GM13976 (cell line): ENCODE measurements at places on chromosomes 2 and 18.
A peak's percentile ranks its signal among the peaks of the same experiment; 100 is the strongest.

GRCh38 chr2:74755386-74755785 lies 78.5 kb upstream of the HK2 start:
- DNase-seq: no peak

- DNase-seq: peak; percentile 78
Observed at GRCh38 chr2:11753452-11753885, 7.0 kb downstream of the LPIN1 start.

- no peak for DNase-seq
Observed at GRCh38 chr2:52955079-52955478, 812.5 kb upstream of the CHAC2 start.

DNA sequence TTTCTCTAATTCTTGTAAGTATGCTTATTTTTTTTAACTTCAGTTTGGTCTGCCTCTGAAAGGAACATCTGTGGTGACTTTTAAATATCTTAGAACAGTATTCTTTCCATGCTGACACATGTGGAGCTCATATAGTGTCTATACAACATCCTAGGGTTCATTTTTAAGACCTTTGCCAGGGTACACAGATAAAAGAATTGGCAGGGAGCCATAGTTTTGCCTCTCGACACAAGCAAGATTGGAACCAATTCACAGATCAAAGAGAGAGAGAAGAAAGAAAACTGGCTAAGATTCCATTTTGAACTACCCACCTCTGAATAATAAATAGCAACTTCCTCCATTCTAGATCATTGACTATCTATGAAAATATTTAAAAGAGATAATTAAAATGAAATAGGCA lies 142.7 kb upstream of the ST6GAL2 start:
- DNase-seq: no peak

- DNase-seq: no peak
Observed at GRCh38 chr2:54603357-54603756, 120.1 kb upstream of the EML6 start.

DNA sequence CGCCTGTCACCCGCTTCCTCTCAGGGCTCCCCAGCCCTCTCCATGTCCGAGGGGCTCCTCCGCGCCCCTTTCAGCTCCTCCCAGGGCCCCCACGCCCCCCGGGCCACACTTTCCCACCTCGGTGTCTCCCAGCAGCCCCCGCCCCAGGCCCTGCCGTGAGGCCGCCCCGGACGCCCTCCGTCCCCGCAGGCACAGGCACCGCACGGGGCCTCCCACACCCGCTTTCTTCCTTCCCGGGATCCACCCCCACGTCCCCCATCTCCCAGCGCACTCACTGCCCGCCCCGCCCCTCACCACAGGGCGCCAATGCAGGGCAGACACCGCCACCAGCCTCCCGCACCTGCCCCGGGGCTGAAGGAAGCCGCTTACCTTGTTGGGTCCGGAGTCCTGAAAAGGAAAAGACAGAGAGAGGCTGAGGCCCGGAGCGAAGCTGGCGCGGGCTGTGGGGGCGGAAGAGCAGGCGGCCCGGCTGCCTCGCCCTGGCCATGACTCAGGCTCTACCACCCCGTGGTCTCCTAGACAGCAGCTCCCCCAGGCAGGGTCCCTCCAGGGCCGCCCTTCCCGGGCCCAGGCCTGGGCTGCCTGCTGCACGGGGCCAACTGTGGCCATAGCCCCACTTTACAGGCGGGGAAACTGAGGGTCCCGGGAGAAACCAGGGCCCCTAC lies 37.7 kb downstream of the KIF1A start:
- no peak for DNase-seq

DNA sequence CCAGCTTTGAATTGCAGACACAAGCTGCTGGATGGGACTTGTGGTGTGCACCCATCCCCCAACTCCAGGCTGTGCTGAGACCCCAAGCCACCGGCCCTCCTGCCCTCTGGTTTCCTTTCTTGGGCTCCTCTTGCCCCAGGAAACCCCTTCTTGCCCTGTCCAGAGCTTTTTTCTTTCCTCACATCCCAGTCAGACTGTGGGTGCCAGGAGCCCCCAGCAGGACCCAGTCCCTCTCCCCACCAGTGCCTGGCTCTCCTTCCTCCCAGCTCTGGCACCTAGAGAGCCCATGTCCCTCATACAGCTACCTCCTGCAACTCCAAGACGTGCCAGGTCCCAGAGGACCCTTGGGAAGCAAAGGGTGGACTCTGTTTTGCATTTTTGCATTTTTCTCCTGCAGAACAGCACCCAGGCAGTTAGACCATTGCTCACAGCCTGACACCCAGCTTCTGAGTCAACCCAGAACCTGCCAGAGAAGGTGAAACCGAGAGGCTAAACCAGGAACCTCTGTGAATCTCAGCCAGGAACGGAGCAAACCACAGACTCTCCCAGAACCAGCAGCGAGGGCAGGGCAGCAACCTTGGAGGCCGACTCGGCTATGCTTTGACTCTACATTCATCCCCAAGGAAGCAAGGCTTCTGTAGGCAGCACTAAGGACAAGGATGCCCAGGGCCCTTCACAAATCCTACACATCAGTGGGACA lies 221.1 kb downstream of the ANAPC1 start:
- DNase-seq: peak; percentile 68

GRCh38 chr18:13400636-13401315 lies 182.2 kb downstream of the LDLRAD4 start:
- DNase-seq: no peak

GRCh38 chr2:157194097-157194688 lies 63.3 kb upstream of the GALNT5 start:
- peak; percentile 59 for DNase-seq

GRCh38 chr18:22213333-22213973 lies 44.1 kb downstream of the GATA6 start:
- DNase-seq: no peak

- DNase-seq: no peak
Observed at GRCh38 chr2:5520463-5520972, 171.7 kb upstream of the SOX11 start.

GRCh38 chr2:241812730-241813643 lies 4.0 kb downstream of the NEU4 start:
- DNase-seq: peak; percentile 39

DNA sequence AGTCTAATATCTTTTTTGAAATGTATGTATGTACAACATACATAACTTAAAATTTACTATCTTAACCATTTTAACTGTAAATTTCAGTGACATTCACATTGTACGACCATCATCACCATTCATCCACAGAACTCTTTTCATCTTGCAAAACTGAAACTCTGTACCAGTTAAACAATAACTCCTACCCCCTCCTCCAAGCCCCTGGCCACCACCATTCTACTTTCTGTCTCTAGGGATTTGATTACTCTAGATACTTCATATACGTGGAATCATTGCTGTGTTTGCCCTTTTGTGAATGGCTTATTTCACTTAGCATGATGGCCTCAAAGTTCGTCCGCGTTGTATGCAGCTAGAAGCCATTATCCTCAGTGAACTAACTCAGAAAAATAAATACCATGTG lies 217.0 kb downstream of the METTL4 start:
- DNase-seq: no peak

DNA sequence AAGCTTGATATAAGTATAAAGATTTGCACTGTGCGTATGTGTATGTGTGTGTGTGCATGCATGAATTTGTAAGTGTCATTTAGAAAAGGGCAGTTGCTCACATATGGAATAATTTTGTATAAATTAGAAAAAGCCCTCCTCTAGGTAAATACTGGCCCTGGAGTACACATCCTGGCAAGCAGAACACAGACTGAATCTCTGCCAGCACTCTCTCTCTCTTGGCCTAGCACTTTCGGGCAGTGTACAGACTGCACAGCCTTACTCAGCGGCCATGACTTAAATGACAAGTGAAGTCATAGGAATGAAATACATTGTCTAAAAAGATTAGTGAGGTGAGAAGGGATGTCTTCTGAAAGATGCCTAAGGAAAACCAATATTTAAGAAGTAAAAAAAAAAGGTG lies 214.1 kb downstream of the RDH14 start:
- DNase-seq: no peak

- no peak for DNase-seq
Observed at GRCh38 chr2:180184506-180184905, 177.4 kb upstream of the CWC22 start.

DNA sequence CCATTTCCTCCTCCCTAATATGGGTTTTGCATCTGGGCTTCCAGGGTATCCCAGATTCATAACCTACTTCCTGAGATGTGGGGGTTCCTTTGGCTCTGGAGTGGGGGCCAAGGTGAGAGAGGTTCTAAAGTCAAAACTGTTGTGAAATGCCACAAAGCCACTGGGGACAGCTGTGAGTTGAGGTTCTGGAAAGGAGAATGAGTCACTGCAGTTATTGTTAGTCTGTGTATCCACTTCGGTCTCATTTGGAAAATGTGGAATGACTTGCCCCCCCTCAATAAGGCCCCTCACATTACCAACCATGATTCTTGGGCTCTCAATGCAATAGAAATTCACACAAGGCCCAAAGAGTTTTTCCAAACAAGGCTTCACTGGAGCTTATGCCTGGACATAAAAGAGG lies 51.1 kb upstream of the LGALSL start:
- DNase-seq: no peak

GRCh38 chr2:25068217-25068616 lies 26.3 kb downstream of the EFR3B start:
- DNase-seq: no peak

DNA sequence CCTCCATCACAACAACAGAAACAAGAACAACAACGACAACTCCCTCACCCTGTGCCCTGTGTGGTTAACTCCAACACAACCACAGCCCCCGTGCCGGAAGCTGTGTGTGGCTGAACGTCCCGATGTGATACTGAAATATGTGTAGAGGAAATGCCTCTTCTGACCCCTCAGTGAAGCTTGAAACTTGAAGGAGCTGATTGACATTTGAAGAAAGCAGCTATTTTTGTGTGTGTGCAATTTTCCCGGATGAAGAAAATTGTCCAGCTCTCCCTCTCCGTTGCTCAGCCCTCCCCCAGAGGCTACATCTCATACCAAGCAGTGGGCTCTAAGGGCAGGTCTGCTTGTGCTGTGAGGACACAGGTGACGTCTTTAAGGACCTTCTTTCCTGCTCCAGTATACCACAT lies 173.8 kb downstream of the ICOS start:
- DNase-seq: peak; percentile 16

- DNase-seq: no peak
Observed at GRCh38 chr2:7765236-7765635, 848.0 kb downstream of the RNF144A start.

- DNase-seq: peak; percentile 41
Observed at GRCh38 chr2:78992451-78992806, 33.1 kb upstream of the REG3G start.

DNA sequence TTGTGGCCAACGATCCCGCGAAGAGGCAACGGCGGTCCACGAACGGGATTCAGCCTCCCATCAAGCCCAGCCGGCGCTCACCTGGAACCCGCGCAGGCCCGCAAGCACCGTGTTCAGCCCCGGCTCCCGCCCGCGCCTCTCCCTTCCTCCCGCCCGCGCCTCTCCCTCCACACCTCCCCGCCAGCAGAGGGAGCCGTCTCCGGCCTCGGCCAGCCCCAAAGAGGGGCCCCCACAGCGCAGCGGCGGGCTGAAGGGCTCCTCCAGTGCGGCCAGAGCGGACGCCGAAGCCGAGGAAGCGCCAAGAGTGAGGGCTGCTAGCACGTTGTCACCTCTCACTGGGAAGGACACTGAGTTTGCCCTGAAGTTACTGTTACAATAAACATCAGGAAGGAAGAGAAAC lies 55.3 kb upstream of the LAPTM4A start:
- no peak for DNase-seq

DNA sequence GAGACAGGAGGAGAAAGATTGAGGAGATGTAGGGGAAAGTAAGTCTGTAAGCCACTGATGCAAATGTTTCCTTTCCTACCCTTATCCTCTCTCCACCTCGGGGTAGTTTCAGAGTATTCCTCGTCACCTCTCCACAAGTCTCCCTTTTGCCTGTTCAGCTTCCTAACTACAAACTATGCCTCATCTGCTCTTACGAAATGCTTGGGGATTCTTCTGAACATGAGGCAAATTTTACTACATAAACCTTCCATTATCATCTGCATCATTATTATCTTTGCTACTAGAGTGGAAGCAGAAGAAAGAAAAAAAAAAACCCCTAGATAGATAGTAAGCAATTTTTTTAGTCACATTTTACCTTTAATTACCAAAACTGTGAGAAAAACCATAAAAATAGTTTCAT lies 43.1 kb upstream of the CWC22 start:
- DNase-seq: no peak

DNA sequence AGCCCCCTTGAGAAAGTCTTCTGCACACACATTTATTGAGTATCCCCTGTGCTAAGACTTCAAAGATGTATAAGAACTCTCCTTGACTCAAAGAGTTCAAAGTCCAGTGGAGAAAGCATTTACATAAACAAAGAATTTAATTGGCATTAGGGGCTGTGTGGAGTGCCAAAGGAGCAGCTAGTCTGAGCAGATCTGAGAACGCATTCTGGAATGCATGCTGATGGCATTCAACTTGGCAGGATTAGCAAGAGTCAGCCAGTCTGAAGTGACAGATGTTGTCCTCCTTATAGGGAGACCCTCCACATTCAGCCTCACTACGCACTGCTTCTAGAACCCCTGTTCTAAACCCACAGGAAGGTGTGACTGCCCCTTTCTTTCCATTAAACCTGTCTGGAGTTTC lies 191.5 kb downstream of the RAD51AP2 start:
- no peak for DNase-seq

DNA sequence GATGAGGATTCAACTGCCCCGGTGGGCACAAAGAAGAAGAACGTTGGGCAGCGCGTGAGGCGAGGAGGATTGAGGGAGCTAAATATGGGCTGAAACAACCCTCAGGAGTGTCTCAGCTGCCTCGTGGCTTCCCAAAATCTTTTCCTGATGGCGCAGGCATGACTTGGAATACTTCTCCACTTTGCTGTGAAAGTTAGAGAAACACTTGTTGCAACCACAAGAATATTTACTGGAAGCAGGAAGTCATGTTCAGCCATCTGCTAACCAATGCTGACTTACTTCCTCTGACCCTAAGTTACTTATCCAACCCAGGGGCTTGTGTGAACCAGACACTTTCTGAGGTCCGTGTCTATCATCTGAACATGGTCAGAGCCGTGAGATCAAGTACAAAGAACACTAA lies 148.8 kb downstream of the ARL4C start:
- no peak for DNase-seq

DNA sequence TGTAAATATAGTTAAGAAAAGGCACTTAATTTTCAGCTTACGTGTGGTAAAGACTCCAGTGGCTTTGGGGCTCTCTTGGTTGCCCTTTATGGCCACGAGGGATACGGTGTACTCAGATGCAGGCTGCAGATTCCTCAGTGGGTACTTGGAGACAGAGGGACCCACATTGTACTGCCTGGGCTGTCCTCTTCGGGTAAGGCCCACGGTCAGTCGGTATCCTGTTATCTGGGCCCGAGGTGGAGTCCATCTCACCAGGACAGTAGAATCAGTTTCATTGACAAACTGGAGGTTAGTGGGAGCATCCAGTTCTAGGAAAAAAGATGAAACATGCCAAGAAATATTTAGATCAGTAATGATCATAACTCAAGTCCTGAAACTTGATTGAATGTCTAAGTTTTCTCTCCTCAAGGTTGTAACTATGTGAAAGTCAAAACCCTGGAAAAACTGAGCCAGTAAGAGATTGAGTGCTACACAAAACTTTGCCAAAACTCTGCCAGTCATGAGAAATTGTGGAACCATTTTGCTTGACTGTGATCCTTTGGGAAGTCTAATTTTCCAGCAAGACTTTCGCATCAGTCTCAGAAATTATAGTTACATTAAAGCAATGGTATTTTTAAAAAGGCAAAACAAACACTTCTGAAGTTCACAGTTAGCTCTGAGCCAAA lies 31.4 kb downstream of the FN1 start:
- DNase-seq: no peak

GRCh38 chr2:33420726-33421125 lies 55.7 kb upstream of the RASGRP3 start:
- DNase-seq: no peak
